ENCODE measurements at places on chromosomes 7 and 10.

DNA sequence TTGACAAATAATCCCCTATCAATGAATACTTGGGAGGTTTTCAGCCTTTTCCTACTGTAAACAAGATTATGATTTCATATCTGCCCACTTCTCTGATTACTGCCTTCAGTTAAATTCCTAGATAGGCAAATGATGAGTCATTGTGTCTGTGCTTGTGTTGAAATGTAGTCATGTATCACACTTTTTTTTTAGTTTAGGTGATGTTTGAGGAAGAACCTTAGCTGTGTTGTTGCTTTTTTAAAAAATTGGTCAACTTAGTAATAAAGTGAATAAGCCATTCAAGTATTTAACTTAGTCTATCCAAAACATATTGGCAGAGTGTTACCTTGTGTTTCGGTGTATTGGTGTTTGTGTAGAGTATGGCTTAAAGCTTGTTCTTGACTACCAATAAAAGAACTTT is 60.0 kb downstream of the WAC start:
- no peak for DNase-seq

DNA sequence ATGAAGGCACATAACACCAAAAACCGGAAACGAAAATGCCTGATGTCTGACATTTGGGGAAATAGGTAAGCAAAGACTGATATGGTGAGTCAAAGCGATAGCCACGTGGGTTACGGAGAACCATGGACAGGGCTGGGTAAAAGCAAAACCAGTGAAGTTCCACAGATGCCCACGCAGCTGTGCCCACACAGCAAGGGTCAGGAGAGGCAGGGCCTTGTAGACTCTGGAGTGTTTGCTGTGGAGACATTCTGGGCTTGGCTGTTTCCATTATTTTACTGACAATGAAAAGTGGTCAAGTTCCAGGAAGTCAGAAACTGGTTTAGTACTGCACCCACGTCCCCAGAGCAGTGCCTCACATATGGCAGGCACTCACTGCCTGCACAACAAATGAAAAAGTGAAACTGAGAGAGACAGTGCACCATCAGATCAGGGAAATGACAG is 148.7 kb downstream of the ZMYND11 start:
- no peak for DNase-seq

DNA sequence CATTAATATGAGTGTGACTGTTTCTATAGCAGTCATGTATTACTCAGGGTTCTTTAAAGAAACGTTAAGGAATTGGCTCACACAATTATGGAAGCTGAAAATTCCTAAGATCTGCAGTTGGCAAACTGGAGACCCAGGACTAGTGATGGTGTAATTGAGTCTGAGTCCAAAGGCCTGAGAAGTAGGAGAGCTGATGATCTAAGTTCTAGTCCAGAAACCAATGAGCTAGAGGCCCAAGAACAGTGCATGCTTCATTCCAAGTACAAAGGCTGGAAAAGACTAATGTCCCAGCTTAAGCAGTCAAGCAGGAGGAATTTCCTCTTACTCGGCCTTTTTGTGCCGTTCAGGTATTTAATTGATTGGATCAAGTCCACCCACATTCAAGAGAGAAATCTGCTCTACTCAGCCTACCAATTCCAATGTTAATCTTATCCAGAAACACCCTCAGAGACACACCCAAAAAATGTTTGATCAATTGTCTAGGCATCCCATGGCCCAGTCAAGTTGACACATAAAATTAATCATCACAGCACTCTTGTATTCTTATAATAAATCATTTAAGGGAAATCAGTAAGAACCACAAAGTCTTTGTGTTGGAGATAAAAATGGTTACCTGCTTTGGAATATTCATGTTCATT is 312.1 kb downstream of the PRKG1 start:
- no peak for DNase-seq

- no peak for DNase-seq
These were observed 232.4 kb downstream of the SLC25A13 start for GRCh38 chr7:96089511-96089910.

DNA sequence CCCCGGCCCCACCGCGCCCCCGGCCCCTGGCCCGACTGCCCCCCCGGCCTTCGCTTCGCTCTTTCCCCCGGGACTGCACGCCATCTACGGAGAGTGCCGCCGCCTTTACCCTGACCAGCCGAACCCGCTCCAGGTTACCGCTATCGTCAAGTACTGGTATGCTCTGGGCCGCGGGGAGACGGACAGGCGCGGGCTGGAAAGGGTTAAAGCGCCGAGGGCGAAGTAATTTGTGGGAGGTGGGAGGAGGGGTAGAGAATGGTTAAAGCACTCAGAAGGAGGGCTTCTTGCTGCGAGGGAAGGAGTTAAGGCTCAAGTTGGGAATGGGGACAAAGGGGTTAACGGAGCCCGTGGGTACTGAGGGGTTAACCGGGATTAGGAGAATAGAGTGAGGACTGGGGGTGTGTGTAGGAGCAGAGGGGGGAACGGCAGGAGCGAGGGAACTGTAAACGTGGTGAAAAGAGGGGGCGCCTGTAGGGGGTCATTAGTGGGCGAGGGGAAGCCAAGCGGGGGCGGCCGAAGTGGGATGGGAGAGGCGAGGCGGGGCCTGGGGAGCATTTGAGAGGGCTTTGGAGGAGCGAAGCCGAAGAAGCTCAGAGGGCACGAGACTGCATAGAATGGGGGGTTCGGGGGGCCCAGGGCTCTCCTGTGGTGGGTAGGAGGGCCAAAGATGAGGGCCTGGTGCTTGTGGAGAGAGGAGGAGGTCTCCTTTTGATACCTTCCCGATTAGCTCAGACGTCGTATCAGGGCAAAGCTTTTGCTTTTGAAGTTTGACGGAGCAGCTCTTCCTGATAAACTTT is 605 bp downstream of the SUFU start:
- no peak for DNase-seq

DNA sequence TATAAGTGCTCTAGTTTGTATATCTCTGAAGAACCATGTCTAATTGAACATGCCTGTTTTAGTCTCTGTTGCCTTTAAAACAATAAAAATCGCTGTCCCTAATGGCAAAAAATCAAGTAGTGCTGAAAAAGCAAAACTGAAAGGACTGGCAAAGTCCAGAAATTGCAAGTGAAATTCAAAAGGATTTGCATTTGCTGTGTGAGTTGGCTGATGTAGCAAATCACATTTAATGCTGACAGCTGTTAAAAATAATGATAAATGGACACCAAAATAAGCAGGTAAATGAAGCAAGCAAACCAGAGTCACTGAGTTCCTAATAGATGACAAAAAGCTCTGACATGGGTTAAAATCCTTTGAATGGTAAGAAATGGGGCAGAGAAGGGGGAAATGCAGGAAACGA is 874.1 kb downstream of the GRM8 start:
- no peak for DNase-seq

GRCh38 chr10:77846718-77847311 is 79.7 kb downstream of the DLG5 start:
- DNase-seq: peak; percentile 55

GRCh38 chr10:48695636-48696534 is 11.2 kb downstream of the WDFY4 start:
- no peak for DNase-seq

DNA sequence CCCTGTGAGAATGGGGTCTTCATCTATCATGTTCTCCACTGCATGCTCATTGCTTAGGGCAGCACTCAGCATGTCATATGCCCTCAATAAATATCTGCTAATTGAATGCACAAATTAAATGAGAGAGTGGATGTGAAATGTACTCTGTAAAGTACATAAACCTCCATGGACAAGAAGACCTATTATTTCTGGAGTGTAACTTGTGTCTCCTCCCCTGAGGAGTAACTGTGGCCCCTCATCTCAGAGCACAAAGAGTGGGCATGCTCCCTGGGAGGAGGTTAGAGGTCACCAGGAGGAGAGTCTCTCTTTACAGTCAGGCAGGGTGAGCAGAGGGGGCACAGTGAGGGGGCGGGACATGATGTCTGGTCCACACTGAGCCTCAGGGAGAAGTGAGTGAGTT is 313.6 kb upstream of the PODXL start:
- no peak for DNase-seq

- no peak for DNase-seq
These were observed 13.6 kb downstream of the PTPRE start for GRCh38 chr10:127920306-127921074.

DNA sequence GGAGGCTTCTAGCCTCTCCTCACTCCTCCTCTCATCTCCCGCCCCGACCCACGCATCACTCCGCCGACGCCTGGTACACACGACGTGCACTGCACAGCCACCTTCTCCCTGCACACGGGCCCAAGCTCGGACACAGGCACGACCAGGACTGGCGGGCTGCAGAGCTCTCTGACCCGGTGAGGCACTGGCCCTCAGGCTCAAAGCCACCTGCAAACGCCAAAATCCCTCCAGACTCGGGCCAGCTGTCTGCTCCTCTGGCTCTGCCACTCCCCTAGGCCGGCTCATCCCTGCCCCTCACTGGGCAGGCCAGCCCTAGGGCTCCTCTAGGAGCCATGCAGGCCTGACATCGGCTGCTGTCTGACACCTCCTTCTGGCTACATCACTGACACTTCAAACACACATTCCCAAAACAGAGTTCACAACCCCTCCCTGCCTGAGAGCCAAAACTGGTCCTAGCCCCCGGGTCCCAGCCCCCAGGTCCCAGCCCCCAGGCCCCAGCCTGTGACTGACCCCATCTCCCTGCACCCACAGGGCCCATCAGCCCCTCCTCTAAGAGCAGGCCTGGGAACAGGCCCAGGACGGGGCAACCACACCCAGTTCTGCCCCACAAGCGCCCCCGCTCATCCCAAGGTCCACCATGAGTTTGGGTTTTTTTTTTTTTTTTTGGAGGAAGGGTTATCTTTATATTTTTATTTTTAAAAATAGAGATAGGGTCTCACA is 35.1 kb downstream of the MAD1L1 start:
- DNase-seq: no peak

DNA sequence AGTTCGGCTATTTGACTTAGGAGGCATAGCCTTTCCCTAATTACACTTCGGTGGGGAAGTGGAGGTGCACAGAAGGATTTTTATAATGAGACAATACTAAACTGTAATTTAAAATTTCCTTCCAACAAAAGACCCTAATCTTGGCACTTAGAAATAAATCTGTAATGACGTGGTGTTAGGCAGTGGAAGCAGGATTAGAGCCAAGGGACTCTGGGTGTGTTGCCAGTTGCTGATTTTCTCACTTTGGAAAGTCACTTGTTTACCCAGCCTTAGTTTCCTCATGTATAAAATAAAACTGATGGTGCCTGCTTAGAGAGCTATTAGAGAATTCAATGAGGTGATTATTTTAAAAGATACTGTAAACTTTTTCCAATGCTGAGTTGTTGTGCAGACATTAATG is 287.2 kb downstream of the AUTS2 start:
- no peak for DNase-seq

- DNase-seq: no peak
These were observed 36.0 kb upstream of the ARHGAP21 start for GRCh38 chr10:24759672-24760071.

GRCh38 chr10:130066743-130067142 is 43.9 kb downstream of the C10orf143 start:
- DNase-seq: no peak

- DNase-seq: no peak
These were observed 51.1 kb downstream of the TET1 start for GRCh38 chr10:68611227-68611626.

DNA sequence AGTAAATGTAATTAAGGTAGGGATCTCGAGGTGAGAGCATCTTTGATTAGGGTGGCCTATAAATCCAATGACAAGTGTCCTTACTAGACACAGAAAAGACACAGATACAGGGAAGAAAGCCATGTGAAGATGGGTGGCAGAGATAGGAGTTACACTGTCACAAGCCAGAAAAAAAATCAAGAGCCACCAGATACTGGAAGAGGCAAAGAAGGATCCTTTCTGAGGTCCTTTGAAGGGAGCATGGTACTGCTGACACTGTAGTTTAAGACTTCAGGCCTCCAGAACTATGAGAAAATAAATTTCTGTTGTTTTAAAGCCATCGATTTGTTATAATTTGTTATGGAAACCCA is 56.6 kb downstream of the MKLN1 start:
- no peak for DNase-seq

DNA sequence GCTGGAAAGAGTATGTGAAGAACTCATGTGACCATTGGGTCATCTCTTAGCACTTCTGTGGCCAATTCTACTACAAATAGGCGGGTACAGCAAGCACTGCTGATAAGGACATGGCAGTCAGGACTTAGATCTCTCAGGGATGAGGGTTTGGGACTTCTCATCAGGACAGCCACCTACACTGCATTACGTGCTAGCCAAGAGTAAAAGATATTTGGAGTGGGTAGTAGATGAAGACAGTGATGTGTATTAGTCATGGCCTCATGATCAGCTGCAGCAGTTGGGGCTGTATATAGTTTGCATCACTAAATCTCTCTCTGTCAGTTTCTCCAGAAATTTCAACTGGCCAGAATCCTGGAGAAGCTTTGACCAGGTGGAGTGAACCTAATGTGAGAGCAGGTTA is 9.2 kb downstream of the TAS2R60 start:
- no peak for DNase-seq

DNA sequence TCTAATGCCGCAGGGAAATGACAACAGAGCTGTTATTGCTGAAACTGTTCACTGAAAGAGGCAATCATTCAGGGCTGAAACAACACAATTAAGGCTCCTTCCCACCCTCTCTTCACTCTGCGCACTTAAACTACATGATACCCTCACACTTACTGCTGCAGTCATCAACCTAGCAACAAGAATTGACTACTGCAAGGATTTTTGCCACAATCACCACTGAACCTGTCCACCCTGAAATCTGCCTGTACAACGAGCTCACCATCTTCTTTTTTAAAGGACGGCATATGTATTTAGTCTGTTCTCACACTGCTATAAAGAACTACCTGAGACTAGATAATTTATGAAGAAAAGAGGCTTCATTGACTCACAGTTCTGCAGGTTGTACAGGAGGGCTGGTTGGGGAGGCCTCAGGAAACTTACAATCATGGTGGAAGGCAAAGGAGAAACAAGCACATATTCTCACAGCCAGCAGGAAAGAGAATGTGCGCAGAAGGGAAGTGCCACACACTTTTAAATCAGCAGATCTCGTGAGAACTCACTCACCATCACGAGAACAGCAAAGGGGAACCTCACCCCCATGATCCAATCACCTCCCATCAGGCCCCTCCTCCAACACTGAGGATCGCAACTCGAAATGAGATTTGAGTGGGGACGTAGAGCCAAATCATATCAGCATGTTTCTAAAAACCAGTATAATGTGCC is 131.7 kb downstream of the SORCS1 start:
- no peak for DNase-seq

DNA sequence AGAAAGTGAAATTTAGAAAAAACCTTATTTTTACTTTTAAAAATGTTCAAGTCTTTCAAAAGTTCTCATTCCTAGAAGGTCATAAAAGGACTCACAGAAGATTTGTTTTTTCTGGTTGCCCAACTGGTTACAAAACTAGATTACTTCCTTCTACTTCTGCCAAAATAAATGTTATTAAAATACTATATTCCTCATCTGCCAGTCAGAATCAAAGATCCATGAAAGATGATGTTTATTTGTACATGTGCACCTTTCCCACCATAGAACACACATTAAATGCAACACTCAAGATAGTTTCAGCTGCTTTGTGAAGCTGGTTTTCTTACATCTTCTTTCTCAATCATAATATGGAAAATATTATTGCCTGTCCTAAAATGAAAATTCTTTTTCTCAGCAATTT is 465.4 kb downstream of the ETV1 start:
- DNase-seq: no peak
